Stimulated activated CD8-positive, alpha-beta memory T cell treated with anti-CD3 and anti-CD28 coated beads, Interleukin-4, amount 100 ng/mL, for 4 hours (primary cell): ENCODE measurements at places on chromosomes 2 and 18.

- DNase-seq: no peak
Observed at GRCh38 chr2:128369108-128369555, 50.5 kb upstream of the HS6ST1 start.

DNA sequence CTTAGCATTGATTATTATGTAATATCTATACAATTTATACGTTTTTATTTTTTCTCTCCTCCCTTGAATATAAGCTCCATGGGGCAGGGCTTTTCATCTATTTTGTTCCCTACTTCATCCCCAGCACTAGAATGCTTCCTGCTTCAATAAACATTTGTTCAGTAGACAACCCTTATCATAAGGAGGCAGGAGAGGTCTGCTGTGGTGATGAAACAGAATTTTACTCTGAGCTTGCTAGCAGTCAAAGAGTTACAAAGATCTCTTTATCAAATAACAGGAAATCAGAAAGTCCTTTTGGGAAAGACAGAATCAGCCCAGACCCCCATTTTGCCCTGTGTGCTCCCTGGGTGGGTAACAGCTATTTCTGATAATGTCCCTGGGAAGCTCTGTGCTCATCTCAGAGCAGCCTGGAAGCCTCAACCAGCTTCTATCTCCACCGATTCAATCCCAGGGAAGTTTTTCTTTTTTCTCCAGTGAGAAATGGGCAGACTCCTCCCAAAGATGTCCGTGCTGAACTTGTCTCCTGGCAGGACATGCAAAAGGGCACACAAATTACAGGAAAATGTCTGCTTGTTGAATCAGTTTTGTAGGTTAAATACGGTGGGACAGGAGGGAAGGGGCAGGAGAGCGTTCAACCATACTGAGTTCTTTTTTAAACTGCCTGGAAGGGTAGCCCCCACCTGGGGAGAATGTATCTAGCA lies 84.7 kb upstream of the PKDCC start:
- DNase-seq: no peak

DNA sequence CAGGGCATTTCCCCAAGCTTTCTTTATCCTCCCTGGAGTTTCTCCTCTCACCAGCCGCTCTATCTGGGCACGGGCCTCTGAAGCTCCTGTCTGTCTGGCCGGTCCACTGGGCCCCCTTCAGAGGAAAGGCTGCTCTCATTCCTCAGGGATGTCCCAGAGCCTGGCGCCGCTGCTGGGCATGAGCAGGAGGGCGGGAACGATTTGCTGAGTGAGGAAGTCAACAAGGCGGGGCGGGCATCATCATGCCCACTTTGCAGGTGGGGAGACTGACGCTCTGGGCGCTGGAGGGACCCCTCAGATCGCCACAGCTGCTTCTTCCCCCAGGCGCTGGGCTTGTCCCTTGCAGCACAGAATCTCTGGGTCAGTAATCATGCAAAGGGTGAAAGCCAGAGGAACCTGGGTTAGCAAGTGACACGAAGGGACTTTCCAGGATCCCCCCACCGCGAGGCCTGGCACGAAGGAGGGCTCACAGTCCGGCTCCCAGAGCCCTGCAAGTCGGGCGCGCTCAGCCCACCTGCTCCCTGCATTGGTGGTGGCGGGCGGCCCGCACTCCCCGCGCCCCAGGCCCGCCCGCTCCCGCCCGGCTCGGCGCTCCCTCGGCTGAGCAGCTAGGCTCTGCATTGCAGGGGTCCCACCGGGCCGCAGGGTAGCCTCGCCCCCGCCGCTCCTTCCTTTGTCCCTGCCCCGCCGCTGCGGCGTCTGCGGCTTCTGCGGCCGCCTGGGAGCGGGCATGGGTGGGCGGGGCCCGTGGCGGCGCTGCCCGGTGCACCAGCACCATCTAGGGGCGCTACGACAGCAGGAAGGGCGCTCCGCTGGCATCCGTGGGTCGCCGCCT lies 157.8 kb downstream of the CYRIA start:
- no peak for DNase-seq

DNA sequence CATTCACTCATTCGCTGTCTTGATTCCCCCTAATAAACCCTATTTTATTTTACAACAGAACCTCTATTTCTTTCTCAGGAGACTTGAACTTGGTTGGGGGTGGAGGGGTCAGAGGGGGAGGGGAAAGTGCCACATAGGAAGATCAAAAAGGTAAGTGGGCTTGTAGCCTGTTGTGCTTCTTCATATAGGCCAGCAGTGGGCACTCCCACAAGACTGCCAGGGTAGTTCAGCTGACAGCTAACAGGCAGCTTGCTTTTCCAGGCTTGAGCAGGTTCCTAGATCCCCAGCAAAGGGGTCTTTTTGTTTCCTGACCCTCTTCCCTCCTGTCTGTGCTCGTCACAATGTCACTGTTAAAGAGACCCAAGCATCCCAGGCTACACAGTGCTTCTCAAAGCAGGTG lies 829 bp upstream of the KIAA2012 start:
- no peak for DNase-seq

DNA sequence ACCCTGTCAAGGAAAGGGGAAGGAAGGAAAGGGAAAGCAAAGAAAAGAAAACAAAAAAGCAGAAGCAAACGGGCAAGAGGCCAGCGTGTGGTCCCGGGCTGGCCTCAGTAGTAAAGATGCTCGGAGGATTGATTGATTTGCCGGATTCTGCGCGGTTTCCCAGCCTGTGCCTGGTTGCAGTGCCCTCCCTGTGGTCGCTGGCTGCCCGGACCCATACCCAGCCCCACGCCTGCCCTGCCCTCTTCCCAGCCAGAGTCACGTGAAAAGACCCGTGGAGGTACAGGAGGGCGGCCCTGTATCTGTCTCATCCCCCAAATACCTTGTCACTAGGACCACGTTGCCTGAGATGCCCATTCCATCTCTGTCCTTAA lies 55.1 kb upstream of the IMP4 start:
- no peak for DNase-seq

DNA sequence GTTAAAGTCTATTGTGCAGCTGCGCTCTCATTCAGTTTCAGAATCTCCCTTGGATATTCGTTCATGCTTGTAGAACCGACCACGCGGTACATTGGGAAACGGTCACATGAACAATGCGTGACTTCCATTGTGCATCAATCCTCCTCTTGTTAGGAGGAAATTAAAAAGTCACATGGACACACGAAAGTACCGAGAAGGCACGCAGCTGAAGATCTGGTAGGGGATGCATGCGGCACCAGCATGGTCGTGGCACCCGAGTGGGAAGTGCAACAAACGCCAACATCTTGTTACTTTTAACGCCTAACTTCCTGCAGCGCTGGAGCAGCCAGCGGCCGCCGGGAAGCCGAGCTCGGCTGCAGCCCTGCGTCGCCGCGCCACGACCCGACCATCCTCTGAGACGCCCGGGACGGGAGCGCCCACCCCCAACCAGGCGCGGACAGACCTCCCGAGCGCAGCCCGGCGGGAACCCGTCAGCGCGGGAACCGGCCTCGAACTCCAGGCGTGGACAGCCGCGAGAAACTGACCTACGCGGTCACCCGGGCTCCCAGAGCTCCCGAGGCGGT lies 412 bp downstream of the OSBPL1A start:
- DNase-seq: no peak

DNA sequence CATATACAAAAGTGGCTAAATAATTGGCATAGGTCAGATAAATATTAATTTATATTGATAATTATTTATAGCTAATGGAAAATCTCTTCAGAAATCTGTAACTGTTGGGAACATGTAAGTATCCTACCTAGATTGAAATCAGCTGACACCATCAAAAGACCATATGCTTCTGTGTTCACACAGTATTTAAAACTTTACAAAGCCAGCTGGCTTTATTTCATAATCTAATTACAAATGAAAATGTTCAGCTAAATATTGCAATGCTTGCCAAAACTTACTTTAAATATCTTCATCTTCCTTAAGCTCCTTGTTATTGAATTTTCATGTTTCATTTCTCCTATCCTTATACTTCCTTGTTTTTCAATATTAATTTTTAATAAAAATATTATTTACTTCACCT lies 190.9 kb upstream of the DOK6 start:
- DNase-seq: no peak

GRCh38 chr18:23578067-23578701 lies 8.1 kb downstream of the NPC1 start:
- DNase-seq: no peak

DNA sequence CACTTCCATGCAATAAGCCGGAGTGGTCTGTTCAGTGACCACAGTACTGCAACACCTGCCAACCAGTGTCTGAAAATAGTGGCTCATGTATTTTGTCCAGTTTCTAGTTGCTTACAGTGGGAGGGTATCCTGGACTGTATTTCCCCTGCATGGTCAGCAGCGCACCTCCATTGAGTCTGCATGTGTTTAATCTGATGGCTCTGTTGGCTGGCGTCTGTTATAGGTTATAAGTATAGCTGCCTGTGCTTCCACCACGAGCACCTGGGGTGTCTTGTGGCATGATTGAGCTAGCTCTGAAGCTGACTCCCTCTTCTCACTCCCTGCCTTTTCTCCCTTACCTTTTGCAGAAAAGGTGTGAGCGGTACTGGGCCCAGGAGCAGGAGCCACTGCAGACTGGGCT lies 12.9 kb downstream of the PTPN18 start:
- no peak for DNase-seq

DNA sequence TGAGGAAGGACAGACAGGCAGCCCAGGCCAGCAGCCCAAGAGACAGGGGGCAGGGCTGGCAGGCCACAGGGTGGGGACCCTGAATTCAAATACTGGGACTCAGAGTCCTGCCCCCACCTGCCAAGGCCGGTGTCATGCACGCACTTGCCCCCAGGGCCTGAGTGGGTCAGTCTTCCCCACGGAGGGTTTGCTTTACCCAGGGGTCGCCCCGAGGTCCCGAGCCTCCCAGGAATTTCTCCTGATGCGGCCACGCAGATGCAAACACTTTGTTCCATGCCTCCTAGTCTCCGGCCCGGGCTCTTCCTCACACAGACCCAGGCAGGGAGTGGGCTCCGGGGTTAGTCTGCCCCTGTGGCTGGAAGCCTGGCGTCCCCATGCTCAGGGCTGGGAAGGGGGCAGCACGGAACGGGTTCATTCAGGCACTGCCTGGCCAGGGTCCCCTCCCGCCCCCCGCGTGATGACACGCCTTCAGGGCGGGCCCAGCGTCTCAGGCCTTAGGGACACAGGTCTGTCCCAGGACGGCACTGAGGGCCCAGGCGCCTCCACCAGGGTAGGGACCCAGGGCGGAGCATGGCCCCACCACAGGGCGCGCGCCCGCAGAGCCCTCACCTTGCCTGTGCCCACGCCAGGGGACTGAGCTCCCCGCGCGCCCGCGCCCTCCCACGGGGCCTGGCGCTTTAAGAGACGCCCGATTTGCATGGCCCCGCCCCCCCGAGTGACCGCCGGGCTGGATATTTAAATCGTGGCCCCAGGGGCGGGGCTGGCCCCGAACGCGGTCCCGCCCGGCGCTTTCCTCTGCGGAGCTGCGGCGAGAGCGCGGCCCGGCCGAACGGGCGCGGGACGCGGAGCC lies at the start of gene SNED1:
SNED1 (plus strand) TSS at position 763 of the 850 bp plus-strand sequence. CDS start 220 bp downstream, outside the sequence.
- DNase-seq: peak; percentile 39

- no peak for DNase-seq
Observed at GRCh38 chr2:222668494-222669154, 2.8 kb upstream of the MOGAT1 start.

- DNase-seq: no peak
Observed at GRCh38 chr2:233234264-233234663, 17.2 kb upstream of the ATG16L1 start.

DNA sequence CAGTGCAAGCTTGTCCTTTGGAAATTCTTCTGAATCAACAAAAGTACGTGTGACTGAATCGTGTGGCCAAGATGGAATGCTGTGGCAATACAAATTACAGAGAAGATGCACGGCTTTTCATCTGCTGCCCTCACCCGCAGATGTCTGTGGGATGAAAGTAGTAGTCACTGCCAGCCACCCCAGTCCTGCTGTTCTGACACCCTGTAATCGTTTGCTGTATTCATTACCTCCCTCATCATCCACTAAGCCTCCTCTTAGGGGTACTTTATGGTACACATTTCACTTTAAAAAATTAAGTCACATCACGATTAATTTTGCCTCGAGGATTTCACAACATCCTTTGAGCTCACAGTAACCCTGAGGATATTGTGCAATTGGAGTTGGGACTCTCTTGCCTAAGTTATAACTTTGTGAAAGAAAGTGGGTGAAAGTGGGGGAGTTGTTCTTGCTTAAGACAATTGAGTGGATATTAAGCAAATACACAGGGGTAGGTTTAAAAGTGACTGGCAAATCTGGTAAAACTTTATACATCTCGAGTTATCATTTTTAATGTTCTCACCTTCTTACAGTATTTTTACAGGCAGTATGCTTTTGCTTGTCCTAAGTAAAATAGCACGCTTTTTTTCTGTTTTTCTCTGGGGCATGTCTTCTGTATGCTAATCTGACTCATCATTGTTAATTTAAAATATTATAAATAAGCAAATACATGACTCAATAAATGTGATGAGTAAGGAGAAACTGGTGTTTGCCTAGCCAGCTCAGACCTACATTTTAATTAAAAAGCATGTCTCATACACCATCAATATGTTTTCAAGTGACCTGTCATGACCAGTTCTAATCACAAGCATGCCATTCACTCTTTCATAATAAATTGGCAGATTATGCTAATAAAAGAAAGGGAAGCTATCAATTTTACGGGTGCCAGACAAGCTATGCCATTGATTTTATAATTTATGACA lies 680.9 kb downstream of the IRS1 start:
- no peak for DNase-seq

- DNase-seq: no peak
Observed at GRCh38 chr2:170950221-170950761, 21.2 kb downstream of the GORASP2 start.

DNA sequence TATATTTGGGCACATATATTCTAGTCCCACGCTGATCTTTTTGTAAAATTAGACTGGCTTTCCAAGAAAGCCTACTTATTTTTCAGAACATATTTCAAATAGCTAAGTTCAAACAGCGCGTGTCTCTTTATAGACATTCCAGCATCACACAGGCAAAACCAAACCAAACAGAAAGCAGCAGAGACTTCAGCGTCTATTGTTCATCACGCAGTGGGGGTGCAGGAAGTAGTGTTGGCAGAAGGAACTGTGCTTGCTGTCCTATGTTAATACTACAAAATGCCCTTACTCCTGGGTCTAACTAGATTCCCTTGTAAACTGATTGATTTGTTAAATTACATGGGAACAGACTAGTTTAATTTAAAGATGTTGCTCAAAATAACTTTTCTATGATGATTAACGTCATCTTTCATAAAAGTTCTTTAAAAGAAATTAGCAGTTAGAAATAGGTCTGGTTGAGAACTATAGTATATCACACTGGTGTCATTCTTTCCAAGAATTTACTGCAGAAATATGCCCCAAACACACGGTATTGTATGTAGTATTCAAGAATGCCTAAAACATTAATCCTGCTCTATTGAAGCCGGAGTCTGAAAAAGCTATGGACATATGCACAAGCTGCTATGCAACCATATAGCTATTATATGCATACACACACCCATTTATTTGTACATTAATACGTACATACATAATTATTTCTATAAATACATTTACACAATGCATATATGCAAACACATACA lies 436.3 kb downstream of the CBLN2 start:
- no peak for DNase-seq

- DNase-seq: no peak
Observed at GRCh38 chr2:45786030-45786835, 134.8 kb downstream of the PRKCE start.
